Stimulated activated CD8-positive, alpha-beta memory T cell treated with anti-CD3 and anti-CD28 coated beads, Interleukin-7, amount 100 ng/mL, for 1 hour (primary cell): ENCODE measurements at places on chromosomes 7 and 10.

DNA sequence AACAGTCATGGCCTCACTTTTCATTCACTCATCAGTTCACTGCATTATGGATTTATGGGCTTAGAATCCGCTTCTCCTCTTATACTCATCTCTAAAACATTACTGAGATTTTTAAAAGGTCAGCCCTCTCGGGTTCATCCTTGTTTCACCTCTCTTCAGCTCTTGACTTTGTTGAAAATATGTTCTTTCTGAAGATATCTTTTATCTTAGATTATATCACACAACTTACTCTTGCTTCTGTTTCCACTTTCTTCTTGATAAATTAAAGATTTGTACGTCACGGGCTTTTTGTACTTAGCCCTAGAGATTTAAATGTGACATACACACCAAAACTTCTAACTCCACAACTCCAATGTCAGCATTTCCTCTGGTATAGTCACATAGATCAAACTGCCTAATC is 342.5 kb upstream of the TMEM229A start:
- DNase-seq: no peak

DNA sequence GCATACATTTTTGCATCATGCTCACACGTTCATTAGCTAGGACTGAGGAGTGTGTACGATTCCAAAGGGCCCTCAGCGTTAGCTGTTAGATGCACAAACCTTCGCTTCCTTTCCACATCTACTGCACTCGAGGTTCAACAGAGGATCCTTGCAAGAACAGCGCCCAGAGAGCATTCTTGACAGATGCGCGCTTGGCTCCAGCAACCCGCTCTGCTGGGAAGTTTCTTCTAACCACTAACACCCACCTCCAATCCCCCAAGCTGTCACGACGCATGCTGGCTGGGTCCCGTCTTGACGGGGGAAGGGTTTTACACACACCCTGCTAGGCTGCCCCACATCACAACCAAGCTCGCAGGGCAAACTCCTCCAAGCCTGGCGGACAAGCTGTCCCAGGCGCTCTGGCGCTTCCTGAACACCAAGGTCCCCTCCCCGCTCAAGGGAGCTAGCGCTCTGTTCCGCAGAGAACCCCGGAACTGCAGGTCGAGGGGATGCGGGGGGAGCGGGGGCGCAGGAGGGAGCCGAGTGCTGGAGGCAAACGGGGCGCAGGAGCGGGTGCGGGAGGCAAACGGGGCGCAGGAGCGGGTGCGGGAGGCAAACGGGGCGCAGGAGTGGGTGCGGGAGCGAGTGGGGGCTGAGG is 653 bp upstream of the ADRB1 start:
- DNase-seq: no peak

DNA sequence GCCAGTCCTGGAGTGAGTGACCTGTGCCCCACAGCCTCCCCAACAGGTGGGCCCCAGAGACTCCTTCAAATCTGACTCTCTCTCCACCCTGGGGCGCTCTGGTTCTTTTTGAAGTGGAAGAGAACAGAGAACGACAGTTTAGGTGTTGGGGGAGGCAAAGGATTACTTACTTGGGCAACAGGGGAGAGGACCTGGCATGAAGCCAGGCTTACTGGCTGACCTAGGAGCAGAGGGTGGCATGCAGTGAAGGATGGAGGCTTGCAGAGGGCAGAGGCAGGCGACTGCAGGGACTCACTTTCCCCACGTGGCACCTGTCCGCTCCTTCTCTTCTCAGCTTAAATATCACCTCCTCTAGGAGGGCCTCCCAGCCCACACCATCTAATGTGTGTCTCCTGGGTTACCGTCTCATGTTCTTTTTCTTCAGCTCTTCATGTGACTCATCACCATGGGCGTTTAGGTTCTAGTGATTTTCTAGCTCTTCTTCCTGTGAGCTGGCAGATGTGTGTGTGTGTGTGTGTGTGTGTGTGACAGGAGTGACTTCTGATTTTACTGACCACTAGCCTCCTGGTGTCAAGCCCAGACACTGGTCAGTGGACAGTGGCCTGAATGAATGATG is 15.5 kb downstream of the LZTS2 start:
- no peak for DNase-seq

DNA sequence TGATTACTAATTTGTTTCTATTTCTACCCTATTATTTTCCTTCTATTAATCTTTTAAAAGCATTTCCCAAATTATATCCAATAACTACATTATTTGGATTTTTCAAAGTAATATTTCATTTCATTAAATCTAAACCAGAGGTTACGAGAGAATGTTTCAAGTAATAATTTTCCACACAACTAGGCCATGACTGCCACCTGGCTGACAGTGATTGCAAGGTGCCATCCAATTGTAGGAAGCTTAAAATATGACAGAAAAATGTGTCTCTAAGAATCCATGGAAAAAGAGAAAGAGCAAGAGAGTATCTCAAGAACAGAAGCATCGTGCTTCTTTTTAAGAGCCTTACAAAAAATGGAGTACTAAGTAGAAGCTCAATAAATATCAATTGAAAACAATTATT is 48.7 kb downstream of the TPK1 start:
- DNase-seq: no peak

GRCh38 chr10:123038782-123039631 is 30.2 kb downstream of the ACADSB start:
- no peak for DNase-seq

GRCh38 chr7:122470859-122471258 is 166.3 kb upstream of the FEZF1 start:
- DNase-seq: no peak

GRCh38 chr7:149196151-149196704 is 882 bp downstream of the ZNF282 start:
- no peak for DNase-seq

DNA sequence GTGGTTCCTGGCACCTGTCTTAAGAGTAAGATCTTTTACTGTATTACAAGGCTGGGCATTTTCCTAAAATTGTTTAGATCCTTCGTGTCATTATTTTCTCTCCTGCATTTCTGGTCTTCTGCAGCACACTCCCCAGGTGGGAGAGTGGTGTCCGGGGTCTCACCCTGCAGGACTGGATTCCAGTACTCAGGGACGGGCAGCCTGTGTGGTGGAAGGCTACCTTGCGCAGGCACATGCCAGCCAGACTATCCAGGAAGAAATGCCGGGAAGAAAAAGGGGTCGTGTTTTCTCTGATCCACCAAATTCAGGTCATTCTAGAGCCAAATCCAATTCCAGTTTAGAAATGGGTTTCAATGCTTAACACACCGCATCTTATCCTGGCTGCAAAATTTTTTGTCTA is 27.7 kb downstream of the CNPY1 start:
- DNase-seq: no peak

GRCh38 chr7:123220396-123220795 is 20.6 kb upstream of the SLC13A1 start:
- no peak for DNase-seq

DNA sequence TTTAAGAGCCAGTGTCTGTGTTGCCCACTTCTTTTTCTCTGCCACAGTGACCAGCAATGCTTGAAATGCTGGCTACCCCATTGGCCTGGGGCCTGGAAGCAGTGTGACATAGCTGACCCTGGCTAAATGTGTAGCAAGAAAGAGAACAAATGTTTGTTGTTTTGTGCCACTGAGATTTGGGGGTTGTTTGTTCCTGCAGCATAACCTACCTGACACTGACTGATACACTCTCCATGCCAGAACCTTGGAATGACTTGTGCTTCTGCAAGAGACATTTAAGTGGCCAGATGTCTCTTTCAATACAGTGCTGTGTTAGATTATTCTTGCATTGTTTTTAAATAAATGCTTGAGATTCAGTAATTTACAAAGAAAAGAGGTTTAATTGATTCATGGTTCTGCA is 411.5 kb downstream of the TYW1 start:
- DNase-seq: no peak

GRCh38 chr10:133258066-133258817 is 18.4 kb downstream of the ADAM8 start:
- no peak for DNase-seq

DNA sequence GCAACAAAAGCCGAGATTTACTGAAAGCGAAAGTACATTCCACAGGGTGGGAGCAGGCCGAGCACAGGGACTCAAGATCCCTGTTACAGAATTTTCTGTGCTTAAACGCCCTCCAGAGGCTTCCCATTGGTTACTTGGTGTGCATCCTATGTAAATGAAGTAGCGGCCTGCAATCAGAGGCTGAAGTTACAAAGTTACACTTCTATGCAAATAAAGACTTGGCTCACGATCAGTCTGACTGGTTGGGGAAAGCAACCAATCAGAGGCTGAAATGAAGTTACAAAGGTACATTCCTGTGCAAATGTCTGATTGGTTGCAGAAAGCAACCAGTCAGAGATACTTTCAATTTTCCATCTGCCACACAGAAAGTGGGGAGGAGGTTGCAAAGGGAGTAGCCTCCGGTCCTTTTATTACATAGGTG is 4.1 kb downstream of the ACBD7 start:
- DNase-seq: no peak

DNA sequence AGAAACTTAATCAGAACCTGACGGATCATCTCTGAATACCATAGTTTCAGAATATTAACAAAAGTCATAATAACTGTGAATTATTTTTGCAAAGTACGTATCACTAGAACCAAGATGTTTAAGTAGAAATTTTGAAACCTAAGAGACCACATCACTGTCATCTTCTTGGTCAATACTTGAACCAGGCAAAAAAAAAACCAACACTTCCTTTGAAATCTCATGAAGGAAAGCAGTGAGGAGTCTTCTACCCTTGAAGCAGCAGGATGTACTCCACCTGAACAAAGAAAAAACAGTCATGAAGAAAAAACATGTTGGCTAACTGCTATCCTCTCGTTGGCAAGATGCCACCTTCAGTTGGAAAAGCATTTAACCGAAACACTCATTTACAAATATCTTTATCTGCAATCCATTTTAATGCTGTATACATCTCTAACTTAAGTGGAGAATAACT is 82.4 kb downstream of the SRPK2 start:
- no peak for DNase-seq

GRCh38 chr10:26455567-26456315 is 17.6 kb downstream of the APBB1IP start:
- no peak for DNase-seq

DNA sequence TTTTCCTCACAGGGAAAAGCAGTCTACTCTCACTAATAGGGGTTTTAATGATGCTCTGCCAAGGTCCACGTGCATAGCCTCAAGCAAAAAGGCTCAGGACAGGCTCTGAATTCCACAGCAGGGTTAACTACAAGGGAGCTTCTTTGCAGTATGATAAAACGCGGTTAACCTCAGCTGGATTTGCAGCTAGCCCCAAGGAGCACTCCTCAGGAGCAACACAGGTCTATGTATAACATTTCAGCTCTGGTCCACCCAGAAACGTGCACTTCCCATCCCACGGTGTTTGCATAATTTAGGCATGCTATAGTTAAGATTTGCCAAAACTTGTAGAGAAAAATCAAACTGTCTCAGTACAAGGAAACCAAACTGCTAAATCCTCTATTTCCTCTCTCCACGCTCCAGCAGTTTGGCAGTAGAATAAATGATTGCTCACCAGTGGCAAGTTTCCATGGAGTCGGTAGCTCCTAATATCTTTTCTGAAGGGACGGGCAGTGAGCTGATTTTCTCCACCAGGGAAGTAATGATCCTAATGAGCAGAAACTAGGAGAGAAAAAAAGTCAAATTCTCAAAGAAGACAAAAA is 13.1 kb upstream of the ASB4 start:
- DNase-seq: no peak

- no peak for DNase-seq
Observed at GRCh38 chr10:133465191-133465949, 11.6 kb downstream of the SCART1 start.

DNA sequence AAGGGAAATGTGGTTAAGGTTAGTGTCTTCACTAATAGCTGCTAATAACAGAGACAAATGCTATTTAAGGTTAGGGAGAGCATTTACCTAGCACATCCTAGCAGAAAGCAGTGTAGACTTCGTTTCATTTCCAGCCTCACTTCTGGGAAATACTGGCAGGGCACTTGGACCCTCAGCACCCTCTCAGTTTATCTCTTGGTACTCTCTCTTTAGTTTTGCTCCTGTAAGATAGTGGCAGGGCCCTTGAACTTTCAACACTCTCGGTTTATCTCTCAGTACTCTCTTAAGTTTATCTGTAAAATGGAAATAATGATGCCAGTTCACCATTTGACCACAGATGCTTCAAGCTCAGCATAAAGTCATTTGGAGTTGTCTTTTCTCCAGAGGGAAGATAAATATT is 118.4 kb downstream of the MBL2 start:
- DNase-seq: no peak

DNA sequence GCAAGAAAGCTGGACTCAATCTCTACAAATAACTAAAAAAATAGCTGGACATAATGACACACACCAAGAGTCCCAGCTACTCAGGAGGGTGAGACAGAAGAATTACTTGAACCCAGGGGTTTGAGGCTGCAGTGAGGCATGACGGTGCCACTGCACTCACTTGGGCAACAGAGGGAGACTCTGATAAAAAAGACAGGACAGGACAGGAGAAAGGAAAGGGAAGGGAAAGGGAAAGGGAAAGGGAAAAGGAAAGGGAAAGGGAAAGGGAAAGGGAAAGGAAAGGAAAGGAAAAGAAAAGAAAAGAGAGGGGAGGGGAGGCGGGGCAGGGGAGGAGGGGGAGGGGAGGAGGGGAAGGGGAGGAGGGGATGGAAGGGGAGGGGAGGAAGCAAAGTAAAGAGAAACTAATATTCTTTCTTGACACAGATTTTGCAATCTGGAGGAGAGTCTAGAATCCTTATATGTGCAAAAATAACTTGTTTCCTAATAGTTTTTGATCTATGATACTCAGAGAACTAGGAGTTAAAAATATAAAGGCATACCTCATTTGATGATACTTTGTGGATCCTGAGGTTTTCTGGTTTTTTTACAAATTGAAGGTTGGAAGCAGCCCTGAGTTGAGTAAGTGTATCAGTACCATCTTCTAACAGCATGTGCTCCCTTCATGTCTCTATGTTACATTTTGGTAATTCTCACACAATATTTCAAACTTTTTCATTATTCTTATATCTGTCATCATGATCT is 8.0 kb downstream of the SAR1A start:
- no peak for DNase-seq

GRCh38 chr10:126997801-126998590 is 92.8 kb downstream of the DOCK1 start:
- DNase-seq: no peak

DNA sequence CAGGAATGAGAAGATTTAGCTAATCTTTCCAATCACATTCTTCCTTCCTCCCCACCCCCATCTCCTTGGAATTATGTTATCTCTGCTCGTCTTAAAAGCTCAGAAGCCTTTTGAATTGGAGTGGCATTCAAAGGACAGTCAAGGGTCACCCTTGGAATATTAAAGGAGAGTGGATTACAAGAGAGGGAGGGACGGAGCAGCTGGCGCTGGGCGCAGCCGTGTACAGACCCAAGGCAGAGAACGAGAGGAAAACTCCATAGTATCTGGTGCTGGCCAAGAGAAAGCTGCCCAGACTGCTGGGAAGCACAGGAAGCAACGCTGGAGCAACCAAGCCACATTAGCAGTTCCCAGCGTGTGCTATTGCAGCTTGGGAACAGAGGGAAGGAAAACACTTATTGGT is 95.7 kb downstream of the POU6F2 start:
- DNase-seq: no peak

GRCh38 chr7:38462819-38463218 is 168.4 kb downstream of the AMPH start:
- no peak for DNase-seq

GRCh38 chr10:13113544-13113943 is 13.6 kb downstream of the OPTN start:
- DNase-seq: no peak

GRCh38 chr7:152607007-152607406 is 68.9 kb downstream of the XRCC2 start:
- no peak for DNase-seq

GRCh38 chr7:84104826-84105225 is 89.8 kb downstream of the SEMA3A start:
- no peak for DNase-seq
